ENCODE measurements at places on chromosomes 6 and 20. TPM values are rescaled to one million over a fixed set of nuclear protein-coding genes. Genes with fewer than 3 reads are reported as not detected.

- no peak for DNase-seq
Observed at GRCh38 chr6:24931718-24932691, 3.8 kb downstream of the RIPOR2 start.

- DNase-seq: peak; percentile 9
Observed at GRCh38 chr6:142702501-142703460, 242.2 kb downstream of the HIVEP2 start.

DNA sequence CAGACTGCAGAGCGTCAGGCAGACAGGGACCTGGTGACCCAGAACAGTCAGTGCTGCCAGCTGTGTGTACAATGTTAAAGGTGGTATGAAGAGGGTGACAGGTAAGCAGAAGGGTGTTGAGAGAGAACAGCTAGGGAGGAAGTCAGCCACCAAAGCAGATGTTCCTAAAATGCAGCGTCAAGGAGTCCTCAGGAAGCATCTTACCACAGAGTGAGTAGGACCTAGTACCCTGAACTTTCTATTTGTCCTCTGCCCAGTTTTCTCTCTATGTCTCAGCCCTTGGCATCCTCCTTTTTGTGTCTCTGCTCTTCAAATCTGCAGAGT lies 14.2 kb downstream of the STMND1 start:
- no peak for DNase-seq

Gene GJA10
- total RNA-seq: not detected

Gene RAD21L1
- not detected for total RNA-seq

DNA sequence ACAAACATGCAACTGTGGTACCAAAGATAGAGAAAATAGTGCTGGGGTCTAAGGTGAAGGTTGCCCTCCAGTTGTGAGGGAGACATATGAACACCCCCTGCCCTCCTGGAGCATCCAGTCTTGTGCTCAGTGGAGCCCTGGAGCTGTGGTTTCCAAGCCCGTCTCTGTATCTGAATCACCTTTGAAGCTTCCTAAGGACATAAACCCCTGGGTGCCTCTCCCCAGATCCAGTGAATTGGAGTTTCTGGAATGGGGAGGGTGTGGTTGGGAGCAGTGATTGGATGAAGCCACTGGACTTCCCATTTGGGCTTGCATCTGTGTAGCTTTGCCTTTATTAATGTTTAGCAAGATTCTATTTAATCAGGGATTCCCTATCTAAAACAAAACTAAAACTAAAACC lies 22.4 kb upstream of the E2F3 start:
- DNase-seq: no peak

GRCh38 chr20:57977569-57977968 lies 250.9 kb downstream of the ANKRD60 start:
- DNase-seq: no peak

Gene LPIN3
- total RNA-seq: 6.7 TPM

- DNase-seq: no peak
Observed at GRCh38 chr20:57025666-57026224, 240.7 kb downstream of the BMP7 start.
